ENCODE measurements at places on chromosomes 6 and 20.

DNA sequence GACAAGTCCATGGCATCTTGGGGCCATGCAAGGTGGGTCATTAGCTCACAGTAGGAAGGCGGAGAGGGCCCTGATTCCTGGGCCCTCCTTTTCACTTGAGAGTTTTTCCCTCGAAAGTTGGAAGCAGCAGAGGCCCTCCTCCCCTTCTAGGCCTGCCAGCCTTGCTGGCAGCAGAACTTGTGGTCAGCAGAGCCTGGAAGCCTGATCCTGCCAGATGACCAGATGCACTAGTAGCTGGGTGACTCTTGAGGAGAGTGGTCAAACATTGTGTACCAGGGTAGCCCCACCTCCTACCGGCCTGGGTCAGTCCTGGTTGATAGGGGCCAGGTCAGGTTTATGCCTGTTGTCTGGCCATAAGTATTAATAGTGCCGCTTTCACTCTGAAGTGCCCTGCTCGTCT is 3.8 kb upstream of the HMGA1 start:
- DNase-seq: no peak

DNA sequence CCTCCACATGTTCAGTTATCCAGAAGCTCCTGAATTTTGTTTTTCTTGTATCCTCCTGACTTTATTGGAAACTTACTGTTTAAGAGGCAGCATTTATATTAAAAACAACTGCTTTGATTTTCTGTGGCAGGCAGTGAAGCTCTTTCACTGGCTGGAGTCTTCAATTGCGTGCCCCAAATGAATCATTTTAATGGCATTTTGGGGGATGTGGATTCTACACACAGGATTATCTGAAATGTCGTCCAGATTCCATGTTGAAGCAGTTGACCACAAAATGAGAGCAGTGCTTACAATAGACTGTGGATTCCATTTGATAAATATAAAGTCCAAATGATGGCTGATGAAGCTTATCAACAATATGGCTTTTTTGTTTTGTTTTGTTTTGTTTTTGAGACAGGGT is 41.0 kb upstream of the HIVEP1 start:
- DNase-seq: no peak

DNA sequence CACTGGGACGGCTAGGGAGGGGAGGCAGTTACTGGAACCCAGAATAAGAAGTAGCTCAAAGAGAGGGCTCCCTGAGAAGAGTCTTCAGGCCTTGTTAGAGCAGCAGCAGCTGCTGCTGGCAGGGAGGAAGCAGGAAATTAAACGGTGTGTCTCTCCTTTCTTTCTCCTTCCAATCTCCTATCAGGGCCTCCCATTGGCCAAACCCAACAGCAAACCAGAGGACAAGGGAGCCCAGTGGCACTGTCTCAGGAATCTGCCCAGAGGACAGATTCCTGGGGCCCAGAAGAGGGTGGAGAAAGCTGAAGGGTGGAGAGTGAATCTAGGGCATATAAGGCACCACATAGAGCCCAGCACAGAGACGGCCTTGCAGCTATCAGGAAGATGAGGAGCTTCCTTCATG is 10.2 kb downstream of the BTN3A1 start:
- no peak for DNase-seq

- no peak for DNase-seq
Observed at GRCh38 chr6:54403096-54403495, 94.9 kb downstream of the TINAG start.

DNA sequence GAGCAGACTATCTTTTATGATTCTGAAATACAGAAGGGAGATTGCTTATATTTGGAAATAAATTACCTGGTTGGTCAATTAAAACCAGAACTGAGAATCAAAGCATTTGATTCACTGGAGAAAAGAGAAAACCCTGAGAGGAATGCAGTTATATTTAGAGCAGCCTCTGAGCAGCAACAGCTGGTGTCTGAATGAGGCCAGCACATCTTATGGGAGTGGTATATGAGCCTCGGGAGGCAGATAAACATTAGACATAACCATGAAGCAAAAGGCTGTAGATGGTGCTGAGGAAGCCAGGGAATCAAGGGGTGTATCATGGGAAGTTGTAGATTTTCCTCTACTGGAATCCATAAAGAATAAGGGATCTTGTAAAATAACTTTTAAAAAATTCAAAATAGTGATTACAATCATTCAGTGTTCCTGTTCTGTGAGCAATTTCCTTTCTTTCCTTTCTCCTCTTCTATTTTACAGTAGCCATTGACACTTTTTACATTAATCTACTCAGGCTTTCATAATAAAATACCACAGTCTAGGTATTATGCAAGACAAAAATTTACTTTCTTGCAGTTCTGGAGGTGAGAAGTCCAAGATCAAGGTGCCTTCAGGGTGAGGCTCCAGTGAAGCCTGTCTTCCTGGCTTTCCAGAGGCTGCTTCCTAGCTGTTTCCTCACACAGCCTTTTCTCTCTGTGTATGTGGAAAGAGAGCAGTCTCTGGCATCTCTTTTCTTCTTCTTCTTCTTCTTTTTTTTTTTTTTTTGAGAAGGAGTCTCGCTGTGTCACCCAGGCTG is 32.8 kb upstream of the ENPP5 start:
- no peak for DNase-seq

DNA sequence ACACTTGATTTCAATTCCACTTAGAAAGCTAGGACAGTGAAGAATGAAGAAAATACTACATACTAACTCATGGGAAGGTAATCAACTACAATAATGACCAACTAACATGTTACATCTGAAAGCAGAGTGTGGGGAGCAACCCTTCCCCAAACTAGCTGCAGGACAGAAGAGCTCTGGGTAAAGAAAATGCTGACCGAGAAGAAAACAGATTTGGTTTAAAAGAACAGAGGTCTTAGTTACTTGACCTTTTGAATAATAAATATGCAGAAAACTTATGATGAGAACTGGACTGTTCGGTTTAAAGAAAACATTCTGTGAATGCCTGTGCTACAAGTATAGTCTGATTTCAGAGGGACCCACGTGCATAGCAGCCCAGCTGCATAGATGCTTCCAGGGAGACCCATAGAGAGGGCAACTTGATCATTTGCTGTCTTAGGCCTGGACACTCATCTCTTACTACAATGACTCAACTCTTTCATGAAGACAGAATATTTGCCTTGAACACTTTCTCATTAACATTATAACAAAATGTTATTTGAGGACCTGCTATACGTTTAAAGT is 53.5 kb downstream of the RALGAPA2 start:
- DNase-seq: no peak

DNA sequence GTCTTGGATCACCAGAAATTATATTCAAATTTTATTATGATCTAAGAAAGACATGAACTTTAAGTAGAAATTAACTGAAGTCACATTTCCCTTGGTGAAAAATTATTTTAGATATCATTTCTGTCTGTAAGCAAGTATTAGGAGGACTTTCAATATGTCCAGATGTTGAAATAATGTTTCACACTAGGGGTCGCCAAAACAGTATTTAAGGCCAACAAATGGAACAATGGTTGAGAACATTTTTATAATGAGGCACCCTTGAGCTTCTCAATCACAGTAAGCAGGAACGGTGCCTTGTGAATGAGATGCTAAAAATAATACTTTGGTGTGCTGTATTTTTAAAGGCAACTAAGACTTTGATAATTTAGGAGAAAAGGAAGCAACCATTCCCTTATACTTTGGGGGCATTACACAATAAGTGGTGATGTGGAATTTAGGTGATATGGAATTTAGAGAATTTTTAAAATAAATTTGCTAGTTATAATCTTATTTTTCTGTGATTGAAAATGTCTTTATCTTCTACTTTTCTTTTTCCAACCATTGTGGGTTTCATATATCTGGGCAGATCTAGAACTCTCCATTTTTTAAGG is 9.6 kb upstream of the SF3B5 start:
- DNase-seq: no peak

- no peak for DNase-seq
Observed at GRCh38 chr6:45563844-45564243, 186.1 kb upstream of the SUPT3H start.

- no peak for DNase-seq
Observed at GRCh38 chr6:7087066-7087465, 20.7 kb upstream of the RREB1 start.

DNA sequence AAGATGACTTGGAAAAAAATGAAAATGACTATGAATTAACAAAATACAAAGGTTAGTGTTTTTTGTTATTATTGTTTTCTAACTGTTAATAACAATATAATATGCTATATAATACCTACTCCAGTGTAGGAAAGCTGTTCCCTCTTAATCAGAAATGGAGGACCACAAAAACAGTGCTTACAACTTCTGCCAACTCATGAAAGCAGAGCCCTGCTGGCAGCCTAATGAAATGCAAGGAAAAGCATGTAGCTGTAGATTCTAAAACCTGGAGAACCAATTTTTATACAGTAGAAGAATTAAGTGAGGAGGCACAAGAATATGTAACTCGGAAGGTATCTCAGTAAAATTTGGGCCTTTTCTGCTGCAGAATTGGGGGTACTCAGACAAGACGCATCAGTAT is 29.4 kb downstream of the PHIP start:
- no peak for DNase-seq

DNA sequence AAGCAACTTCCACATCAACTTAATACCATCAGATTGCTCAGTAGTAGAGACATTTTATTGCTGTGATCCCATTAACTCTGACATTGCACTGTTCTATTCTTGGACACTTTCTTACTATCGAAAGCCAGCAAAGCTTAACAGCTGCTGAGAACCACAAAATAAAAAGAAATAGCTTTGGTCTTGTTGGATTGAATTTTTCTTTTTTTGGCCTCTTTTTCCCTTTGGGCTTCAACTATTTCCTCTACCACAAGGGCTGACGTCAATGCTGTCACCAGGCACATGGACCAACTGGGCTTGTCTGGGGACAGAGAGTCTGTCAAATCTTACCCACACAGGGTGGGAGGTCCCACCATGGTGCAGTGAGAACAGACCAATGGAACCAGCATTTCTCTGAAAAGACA is 63.4 kb upstream of the ENPP5 start:
- DNase-seq: no peak

DNA sequence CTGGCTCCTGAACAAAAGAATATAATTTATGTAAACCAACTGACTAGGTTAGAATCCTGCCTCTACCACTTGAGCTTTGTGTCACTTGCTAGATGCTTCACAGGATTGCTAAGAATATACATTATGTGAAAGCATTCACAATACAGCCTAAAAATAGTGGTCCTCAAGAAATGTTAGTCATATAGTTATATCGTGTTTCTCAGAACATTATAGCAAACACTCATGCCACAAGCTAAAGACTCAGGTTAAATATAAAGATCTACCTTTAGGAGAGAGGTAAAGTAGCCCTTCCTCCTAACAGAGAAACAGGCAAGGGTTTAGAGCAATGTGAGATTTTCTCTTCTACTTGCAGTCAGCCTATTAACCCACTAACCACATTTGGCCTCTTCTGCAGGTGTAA is 17.8 kb upstream of the ALDH8A1 start:
- no peak for DNase-seq

DNA sequence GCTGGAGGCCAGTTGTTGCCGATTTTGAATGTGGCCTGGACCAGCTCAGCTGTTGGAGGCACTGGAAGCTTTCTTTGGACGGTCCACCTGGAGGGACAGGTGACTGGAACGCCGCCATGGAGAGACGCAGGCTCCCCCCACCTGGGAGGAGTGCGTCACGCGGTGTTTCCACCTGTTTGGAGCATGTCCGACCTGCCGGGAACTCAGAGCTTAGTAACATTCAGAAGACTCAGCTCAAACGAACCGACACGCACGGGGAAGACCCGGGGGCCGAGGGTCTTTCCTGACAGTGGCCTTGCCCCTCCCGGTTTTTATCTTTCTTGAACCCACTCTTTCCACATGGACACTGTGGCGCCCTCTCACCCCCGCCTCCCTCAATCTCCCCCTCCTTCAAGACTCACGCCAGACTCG is 141.6 kb downstream of the SMOC2 start:
- DNase-seq: no peak

- DNase-seq: no peak
Observed at GRCh38 chr20:8346700-8347270, 214.7 kb downstream of the PLCB1 start.

DNA sequence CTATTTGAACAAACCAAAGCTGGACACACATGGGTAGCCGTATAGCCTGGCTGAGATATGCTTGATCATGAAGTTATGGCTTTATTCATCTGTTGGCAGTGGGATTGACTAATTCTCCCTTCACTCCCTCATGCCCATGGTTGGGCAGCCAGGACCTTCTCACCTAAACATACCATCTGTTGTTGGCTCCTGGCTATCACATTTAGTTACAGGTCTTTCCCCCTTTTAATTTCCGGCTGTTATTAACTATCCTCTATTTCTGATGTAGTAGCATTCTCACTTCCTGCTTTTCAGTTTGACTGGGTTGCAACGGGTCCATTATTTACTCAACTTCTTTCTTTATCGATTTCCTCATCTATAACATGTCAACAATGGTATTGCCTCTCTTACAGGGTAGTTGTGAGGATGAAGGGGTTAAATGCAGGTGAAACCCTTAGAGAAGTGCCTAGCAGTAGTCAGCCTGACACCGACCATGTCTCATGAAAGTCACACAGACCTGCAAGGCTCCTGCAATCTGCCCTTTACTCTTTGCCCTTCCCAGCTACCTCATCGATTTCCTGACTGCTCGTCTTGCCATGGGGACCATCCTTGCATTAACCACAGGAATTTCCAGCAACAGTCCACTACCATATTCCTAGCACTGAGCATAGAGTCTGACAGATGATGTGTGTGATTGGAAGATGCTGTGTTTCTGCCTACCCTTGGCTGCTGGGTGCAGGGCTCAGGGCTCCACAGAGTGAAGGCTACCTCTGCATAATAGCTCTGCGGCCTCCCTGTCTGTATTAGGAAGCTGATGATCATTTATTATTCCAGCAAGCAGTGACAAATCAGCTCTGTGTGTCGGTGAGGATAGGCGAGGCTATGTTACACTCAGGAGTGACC is 42.2 kb downstream of the PPP1R14C start:
- no peak for DNase-seq

DNA sequence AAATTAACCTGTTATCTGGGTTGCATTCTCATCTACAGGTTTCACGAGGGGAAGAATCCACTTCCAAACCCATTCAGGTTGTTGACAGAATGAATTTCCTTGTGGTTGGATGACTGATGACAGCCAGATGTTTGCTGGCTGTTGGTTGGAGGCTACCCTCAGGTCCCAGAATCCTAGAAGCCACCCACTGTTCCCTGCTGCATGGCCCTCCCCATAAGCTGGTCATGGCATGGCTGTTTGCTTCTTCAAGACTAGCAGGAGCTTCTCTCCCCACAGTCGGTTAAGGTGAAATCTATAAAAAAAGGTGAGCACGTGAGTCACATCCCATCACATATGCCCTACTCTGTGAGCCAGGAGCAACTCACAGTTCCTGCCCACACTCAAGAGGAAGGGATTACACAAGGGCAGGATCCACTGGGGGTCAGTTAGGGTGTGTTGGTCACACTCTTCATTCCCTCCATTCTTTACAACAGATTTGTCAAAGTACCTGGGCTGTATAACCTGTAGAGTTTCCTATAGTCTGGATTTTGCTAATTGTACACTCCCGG is 19.5 kb upstream of the RPS10 start:
- DNase-seq: no peak

DNA sequence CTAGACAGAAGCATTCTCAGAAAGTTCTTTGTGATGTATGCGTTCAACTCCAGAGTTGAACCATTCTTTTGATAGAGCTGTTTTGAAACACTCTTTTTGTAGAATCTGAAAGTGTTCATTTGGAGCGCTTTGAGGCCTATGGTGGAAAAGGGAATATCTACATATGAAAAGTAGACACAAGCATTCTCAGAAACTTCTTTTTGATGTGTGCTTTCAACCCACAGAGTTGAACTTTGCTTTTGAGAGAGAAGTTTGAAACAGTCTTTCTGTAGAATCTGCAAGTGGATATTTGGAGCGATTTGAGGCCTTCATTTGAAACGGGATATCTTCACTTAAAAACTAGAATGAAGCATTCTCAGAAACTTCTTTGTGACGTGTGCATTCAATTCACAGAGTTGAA is 582.6 kb upstream of the ZNF337 start:
- no peak for DNase-seq

GRCh38 chr6:100096341-100096740 is 102.3 kb upstream of the MCHR2 start:
- DNase-seq: no peak

Data from stimulated activated CD4-positive, alpha-beta T cell treated with anti-CD3 and anti-CD28 coated beads, Interleukin-1b, Interleukin-23, amount 100 ng/mL, for 1 hour (primary cell).